Type B pancreatic cell (in vitro differentiated cells): ENCODE measurements at places on chromosomes 7 and 10. TPM values are rescaled to one million over a fixed set of nuclear protein-coding genes. Genes with fewer than 3 reads are reported as not detected.
A peak's percentile ranks its signal among the peaks of the same experiment; 100 is the strongest.

DNA sequence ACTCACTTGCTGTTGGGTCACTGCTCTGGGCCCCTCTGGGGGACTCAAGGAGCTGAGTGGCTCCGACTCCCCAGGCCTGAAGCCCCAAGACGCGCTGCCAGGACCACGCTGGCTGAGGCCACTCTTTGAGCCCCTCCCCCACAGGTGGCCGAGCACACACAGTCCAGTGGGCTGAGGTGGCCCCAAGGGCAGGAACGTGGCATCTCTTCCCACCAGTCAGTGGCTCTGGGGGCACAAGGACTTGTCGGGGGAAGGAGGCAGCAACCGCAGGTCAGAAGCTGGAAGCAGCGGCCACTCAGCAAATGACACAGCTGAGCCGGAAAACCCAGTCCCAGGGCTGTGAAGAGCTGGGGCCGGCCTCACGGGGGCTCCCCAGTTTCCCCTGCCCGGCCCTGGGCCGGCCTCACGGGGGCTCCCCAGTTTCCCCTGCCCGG lies 24.1 kb downstream of the GRIFIN start:
- DNase-seq, result no peak

DNA sequence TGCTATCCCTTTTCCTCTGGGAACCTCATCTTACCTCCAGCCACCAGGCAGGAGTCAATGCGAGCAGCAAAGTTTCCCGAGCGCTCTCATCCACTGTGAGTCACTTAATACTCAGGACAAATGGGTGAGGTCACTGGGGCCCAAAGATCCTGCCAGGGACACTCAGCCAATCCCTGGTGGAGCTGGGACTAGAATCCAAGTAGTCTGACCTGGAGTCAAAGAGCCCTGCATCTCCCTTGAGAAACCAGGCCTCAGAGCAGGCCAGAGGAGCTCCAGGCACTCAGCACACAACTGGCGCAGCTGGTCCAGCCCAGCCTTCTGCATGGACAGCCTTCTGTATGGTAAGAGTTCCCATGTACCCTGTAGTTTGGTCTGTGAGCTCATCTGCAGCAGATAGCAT lies 142.3 kb downstream of the MAPK8 start:
- DNase-seq, result no peak

TRPV5 gene
- not detected in 2 replicates for total RNA-seq

DNA sequence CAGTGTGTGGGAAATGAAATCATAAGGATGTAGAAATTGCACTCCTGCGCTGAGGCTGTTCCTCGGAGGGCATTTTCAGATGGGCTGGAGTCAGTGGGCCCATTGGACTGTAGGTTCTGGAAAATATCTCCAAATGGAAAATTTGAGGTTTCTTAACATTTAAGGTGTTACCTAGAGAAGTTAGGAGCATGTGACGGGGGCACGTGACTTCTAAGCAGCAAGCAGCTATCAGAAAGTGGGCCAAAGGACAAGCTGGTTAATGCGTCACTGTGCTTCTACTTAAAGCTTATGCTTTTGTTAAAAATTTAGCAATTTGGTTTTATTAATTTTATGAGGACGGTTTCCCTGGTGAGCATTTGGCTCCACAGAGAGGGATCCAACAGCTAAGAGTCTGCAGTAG lies 298.7 kb downstream of the DPP6 start:
- no peak for DNase-seq

FXYD4 gene
- 0.97 and 3.1 TPM in 2 replicates for total RNA-seq

ITPRIP gene
- 8.5 and 19.9 TPM in 2 replicates for total RNA-seq

GRCh38 chr7:55078465-55079372 lies 59.9 kb downstream of the EGFR start:
- DNase-seq, result peak; percentile 59
